ENCODE measurements at places on chromosomes 3 and 15.

- no peak for DNase-seq
Observed at GRCh38 chr15:61994216-61994615, 66.0 kb downstream of the VPS13C start.

- DNase-seq: no peak
Observed at GRCh38 chr3:171258316-171258715, 201.9 kb downstream of the TNIK start.

GRCh38 chr3:120198305-120198878 lies 86.6 kb downstream of the GPR156 start:
- DNase-seq: no peak

GRCh38 chr3:30349507-30349906 lies 256.9 kb upstream of the TGFBR2 start:
- DNase-seq: no peak

DNA sequence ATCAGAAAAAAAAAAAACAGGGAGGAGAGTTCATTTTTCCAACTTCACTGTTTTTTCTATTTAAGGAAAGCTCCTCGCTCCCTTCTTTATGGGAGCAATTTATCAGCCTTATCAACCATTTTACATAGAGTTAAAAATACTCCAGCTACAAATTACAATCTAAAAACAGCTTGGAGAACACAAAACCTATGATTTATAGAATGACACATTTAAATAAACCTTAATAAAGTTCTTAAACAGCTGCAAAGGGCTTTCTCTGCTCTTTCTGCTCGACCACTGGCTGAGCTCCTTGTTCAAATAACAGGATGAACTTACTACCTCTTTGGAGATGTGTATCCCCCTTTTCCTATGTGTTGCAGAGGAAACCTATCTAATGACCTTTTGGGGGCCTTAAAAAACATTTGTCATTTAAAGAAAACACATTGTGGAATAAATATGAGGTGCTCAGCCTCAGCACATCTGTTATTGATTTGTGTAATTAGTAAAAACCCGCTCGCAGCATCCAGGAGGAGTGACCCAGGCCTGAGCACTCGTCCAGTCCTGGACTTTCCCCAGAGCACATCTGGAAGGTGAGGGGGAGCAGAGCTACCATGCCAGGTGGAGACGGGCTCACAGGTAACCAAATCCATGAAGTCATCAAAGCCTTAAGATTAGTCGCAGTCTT lies 231.2 kb downstream of the ATP8B4 start:
- no peak for DNase-seq

- no peak for DNase-seq
Observed at GRCh38 chr3:157231071-157231470, 71.1 kb upstream of the CCNL1 start.

Measured in type B pancreatic cell (in vitro differentiated cells).